Central memory CD8-positive, alpha-beta T cell (primary cell): ENCODE measurements at places on chromosomes 5 and 9.

DNA sequence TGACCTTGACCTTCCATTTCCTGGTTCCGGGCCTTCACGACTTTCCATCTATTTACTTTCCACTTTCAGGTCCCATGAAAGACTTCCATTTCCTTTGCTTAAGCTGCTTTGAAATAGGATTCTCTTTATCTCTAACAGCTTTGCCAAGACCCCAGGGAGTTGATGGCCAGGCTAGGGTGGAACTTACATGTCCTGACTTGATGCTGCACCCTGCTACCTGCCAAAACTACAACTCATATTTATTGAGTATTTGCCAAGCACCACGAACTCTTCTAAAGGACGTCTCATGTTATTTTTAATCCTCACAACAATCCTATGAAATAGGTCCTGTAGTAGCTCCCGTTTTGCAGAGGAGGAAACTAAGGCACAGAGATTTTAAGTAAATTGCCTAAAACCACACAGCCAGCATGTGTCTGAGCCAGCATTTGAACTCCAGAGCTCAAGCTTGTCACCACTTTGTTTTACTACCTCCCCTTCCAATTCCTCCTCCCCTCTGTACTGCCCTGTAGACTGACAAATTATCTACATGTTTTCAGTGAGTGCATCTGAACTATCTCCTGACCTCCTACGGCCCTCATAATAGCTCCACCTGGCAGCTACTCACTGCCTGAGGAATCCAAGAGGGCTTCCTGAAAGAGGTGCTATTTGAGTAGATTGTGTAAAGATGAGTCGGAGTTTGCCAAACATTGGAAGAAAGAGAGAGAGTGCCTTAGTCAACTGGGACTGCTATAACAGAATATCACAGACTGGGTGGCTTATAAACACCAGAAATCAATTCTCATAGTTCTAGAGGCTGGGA lies 38.4 kb upstream of the SMIM23 start:
- H3K4me3 ChIP-seq = no peak overlapping the region
- peaks cover 18% of the 10 kb centered on the region for H3K27me3 ChIP-seq
- H3K4me1 ChIP-seq = no peaks in the 10 kb centered on the region
- no peak for DNase-seq

DNA sequence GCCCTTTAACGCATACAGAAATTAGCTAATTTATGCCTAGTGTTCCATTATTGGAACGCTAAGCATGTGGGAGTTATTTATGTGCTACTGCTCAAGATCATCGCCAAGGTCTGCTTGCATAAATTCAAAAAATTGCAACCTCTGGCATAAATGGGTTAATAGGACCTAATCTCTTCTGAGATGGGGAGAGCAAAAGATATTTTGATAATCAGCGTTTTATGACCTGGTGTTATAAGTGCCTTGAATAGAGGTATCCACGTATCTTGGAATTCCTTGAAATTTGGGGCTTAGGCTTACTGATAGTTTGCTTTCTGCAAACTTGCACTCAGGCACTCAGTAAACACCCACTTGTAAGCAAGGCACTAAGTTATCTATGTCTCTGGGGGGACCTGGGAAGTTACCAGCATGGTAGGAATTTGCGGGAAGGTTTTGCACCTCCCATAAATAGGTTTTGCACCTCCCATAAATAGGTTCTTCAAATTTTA lies 1.8 kb downstream of the SUB1 start:
- peaks cover 54% of the 10 kb centered on the region for H3K36me3 ChIP-seq
- DNase-seq = no peak
- peak overlapping the region; percentile 95 for H3K27ac ChIP-seq
- H3K4me3 ChIP-seq = peak overlapping the region; percentile 92
- no peaks in the 10 kb centered on the region for H3K27me3 ChIP-seq
- H3K4me1 ChIP-seq = peaks cover 60% of the 10 kb centered on the region

GRCh38 chr9:125908966-125909365 lies 161.8 kb downstream of the PBX3 start:
- peaks cover 3% of the 10 kb centered on the region for H3K36me3 ChIP-seq
- peaks cover 7% of the 10 kb centered on the region for H3K4me1 ChIP-seq
- no peak overlapping the region for H3K4me3 ChIP-seq
- no peaks in the 10 kb centered on the region for H3K27me3 ChIP-seq
- DNase-seq = no peak
- H3K27ac ChIP-seq = no peak overlapping the region

- H3K4me1 ChIP-seq = no peaks in the 10 kb centered on the region
- no peak for DNase-seq
- H3K36me3 ChIP-seq = peaks cover 1% of the 10 kb centered on the region
- H3K4me3 ChIP-seq = no peak overlapping the region
- no peak overlapping the region for H3K27ac ChIP-seq
These were observed 97.0 kb downstream of the PCDH1 start for GRCh38 chr5:141780952-141781781.

DNA sequence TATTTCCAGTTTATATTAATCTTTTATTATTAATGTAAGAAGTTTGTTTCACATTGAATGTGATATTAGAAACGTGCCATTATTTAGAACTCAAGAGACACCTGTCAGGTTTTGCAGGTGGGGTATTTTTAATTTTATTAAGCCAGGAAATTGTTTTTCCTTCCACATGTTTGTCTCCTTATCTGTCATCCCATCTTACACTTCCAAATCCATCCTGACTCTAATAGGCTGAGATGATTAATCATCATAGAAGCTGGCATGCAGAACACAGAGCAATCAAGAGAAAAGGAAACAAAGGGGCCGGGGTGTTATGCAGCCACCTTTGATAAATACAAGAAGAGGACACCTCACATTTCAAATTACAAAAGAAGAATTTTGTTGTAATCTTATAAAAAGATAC lies 506.5 kb downstream of the ISL1 start:
- no peaks in the 10 kb centered on the region for H3K4me1 ChIP-seq
- H3K27me3 ChIP-seq = no peaks in the 10 kb centered on the region
- no peak overlapping the region for H3K27ac ChIP-seq
- H3K4me3 ChIP-seq = no peak overlapping the region
- no peak for DNase-seq

DNA sequence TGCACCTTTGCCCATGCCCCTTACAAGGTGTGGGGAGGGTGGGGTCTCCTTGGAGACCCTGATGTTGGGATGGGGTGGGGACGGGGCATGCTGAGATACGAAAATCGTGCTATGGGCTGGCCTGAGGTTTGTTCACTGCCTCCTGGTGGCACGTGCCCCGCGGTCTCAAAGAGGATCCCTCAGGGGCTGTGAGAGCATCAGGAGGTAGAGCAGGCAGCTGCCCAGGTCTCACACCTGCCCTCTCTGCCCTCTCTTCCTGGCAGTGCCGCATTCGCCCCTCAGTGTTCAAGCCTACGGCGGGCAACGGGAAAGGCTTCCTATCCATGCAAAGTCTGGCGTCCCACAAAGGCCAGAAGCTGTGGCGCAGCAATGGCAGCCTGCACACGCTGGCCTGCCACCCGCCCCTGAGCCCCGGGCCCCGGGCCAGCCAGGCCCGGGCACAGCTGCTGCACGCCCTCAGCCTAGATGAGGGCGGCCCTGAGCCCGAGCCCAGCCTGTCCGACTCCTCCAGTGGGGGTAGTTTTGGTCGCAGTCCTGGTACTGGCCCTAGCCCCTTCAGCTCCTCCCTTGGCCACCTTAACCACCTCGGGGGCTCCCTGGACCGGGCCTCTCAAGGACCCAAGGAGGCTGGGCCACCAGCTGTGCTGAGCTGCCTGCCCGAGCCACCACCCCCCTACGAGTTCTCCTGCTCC lies 6.7 kb downstream of the N4BP3 start:
- peaks cover 13% of the 10 kb centered on the region for H3K36me3 ChIP-seq
- no peak overlapping the region for H3K4me3 ChIP-seq
- no peaks in the 10 kb centered on the region for H3K27me3 ChIP-seq
- H3K4me1 ChIP-seq = peaks cover 24% of the 10 kb centered on the region

DNA sequence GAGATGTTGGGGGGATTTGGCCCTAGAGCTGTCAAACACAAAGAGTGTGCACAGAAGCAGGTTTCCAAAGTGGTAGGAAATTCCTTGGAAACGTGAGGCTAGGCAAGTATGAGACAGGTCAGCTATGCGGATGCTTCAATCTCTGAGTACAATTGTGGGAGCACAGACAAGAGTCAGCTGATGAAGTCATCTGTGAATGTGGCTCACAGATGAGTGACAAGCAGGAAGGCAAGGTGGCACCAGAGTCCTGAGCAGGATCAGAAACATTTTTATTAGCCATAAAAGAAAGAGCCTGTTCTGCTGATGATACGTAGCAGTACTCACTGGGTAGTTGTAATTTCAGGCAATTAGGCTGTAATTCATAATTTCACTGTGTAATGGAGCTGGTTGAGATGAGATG lies 117.0 kb downstream of the DCP2 start:
- H3K4me1 ChIP-seq = no peaks in the 10 kb centered on the region
- no peak overlapping the region for H3K27ac ChIP-seq
- H3K27me3 ChIP-seq = peaks cover 27% of the 10 kb centered on the region
- no peak overlapping the region for H3K4me3 ChIP-seq
- H3K36me3 ChIP-seq = no peaks in the 10 kb centered on the region

GRCh38 chr5:94901191-94901979 lies 282.9 kb downstream of the SLF1 start:
- no peaks in the 10 kb centered on the region for H3K27me3 ChIP-seq
- H3K27ac ChIP-seq = no peak overlapping the region
- no peak overlapping the region for H3K4me3 ChIP-seq
- H3K4me1 ChIP-seq = no peaks in the 10 kb centered on the region
- no peak for DNase-seq
- peaks cover 3% of the 10 kb centered on the region for H3K36me3 ChIP-seq

DNA sequence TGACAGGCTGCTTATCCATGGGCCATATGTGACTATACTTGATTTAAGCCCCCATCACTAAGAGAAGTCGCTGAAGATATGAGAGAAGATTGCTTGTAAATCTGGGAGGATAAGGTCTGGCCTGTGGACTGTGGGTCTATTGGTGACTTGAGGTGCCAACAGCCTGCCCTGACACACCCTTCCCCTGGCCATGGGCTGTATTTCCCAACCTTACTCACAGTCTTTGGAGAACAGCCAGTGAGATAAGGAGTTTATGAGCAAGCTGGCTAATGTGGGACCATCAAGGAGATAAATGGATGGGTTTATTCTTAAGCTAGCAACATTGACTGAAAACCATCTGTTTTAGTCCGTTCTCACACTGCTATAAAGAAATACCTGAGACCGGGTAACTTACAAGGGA lies 231.3 kb downstream of the ZSWIM6 start:
- no peaks in the 10 kb centered on the region for H3K36me3 ChIP-seq
- no peaks in the 10 kb centered on the region for H3K4me1 ChIP-seq
- H3K27ac ChIP-seq = no peak overlapping the region
- no peak overlapping the region for H3K4me3 ChIP-seq

DNA sequence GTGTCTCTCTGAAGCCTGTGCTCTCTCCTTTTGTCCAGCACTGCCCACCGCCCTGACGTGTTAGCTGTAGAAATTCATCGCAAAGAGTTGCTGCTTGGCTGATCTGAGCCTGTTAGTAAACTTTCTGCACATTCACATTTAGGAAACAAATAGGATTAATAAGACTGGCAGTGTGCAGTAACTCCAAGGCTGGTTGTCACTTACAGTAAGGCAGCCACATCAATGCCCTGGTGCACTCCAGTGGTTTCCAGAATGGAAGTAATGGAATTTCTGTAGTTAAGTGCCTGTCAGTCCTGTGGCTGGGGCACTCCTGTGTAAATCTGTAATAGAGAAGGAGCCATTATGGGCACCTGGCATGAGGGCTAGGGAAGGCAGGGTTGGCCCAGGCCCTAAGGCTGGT lies 70.6 kb downstream of the DOCK2 start:
- DNase-seq = no peak
- no peaks in the 10 kb centered on the region for H3K27me3 ChIP-seq
- no peak overlapping the region for H3K27ac ChIP-seq
- H3K36me3 ChIP-seq = peaks cover 64% of the 10 kb centered on the region
- H3K4me3 ChIP-seq = no peak overlapping the region

DNA sequence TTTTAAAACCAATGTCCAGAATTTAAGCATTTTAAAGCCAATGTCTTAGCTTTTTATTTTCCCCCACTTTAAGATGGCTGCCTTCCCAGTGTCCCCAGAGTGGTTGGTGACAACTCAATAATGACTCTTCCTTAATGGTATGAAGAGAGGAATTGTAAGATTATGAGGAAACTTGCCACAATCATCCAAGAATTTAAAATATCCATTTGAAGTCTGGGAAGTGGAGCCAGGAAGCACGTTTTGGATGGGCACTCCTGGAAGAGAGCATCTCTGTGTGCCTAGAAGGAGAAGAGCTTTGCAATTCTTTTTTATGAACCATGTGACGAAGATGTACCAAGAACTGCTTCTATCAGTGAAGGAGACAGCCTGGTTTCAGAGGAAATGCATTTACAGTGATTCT lies 11.3 kb upstream of the IGFBPL1 start:
- H3K27me3 ChIP-seq = peaks cover 46% of the 10 kb centered on the region
- H3K4me1 ChIP-seq = no peaks in the 10 kb centered on the region
- no peak for DNase-seq
- H3K27ac ChIP-seq = no peak overlapping the region
- no peak overlapping the region for H3K4me3 ChIP-seq

- H3K36me3 ChIP-seq = no peaks in the 10 kb centered on the region
- no peaks in the 10 kb centered on the region for H3K27me3 ChIP-seq
- no peaks in the 10 kb centered on the region for H3K4me1 ChIP-seq
- no peak overlapping the region for H3K27ac ChIP-seq
- no peak for DNase-seq
These were observed 117.5 kb downstream of the ZNF608 start for GRCh38 chr5:124628721-124629596.

GRCh38 chr5:133200256-133200655 lies 148.4 kb downstream of the HSPA4 start:
- DNase-seq = no peak
- H3K36me3 ChIP-seq = peaks cover 3% of the 10 kb centered on the region
- H3K4me1 ChIP-seq = no peaks in the 10 kb centered on the region
- H3K27ac ChIP-seq = no peak overlapping the region
- peaks cover 51% of the 10 kb centered on the region for H3K27me3 ChIP-seq

GRCh38 chr9:94086486-94087345 lies 2.5 kb downstream of the PTPDC1 start:
- no peak for DNase-seq
- H3K27me3 ChIP-seq = no peaks in the 10 kb centered on the region
- H3K4me1 ChIP-seq = no peaks in the 10 kb centered on the region
- no peaks in the 10 kb centered on the region for H3K36me3 ChIP-seq
- no peak overlapping the region for H3K4me3 ChIP-seq
- no peak overlapping the region for H3K27ac ChIP-seq

GRCh38 chr5:159824188-159825161 lies 91.8 kb upstream of the ADRA1B start:
- H3K36me3 ChIP-seq = peaks cover 1% of the 10 kb centered on the region
- peaks cover 42% of the 10 kb centered on the region for H3K27me3 ChIP-seq
- DNase-seq = no peak
- H3K4me3 ChIP-seq = no peak overlapping the region

DNA sequence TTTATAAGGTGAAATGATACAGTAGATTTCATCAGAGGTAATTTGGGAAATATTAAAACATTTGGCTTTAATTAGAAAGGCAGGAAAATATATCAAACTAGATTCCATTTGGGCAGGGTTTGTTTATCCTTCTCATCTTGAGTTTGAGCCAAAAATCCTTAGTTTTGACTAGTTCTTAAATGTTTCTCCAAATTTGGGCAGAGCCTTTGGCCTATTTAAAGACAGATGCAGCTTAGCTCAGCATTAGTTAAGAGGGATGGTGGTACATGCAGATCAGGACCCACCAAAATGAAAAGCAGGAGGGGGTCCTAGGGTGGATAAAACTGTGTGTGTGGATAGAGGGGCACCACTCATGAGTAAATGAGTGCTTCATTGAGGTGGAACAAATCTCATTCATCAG lies 20.3 kb upstream of the ARRDC3 start:
- no peaks in the 10 kb centered on the region for H3K27me3 ChIP-seq
- no peaks in the 10 kb centered on the region for H3K36me3 ChIP-seq
